NK-92 treated with Interleukin-12 subunit alpha and Interleukin-12 subunit beta, amount 100 ng/mL, for 24 hours (cell line): ENCODE measurements at places on chromosomes 3 and 15.

DNA sequence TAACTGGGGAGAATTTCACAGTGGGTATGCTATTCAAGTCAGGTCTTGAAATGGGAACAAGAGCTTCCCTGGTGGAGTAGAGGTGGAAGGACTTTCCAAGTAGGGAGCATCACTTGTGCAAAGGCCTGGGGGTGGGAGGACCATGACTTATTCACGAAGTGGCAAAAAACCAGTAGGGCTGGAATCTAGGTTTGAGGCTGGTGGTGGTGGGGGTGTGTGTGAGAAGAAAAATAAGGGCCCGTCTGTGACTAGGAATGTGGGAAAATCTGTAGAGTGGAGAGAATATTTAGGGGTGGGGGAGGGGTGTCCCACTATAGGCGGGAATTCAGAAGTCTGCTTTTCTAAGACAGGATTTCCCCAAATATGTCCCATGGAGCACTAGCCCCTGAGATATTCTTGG, 271.9 kb upstream of the TBL1XR1 start:
- DNase-seq = no peak

DNA sequence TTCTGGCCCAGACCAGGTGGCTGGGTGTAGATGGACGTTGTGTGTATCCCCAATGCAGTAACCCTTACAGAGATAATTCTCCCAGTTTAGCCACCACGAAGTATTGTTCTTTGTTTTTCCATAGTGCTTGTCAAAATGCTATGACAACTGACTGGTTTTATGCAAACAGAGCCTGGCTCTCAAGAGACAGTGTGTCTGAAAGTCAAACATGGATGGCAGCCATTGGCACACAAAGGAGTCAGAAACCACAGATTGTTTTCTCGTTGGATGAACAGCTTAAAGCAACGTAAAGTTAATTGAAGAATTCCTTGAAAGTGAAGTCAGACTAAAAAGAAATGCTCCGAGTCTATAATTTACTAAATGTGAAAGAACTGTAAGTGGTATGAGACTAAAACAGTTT, 91.2 kb downstream of the FILIP1L start:
- DNase-seq = no peak

GRCh38 chr3:31244929-31245817, 287.6 kb upstream of the STT3B start:
- DNase-seq = no peak

- DNase-seq = no peak
These were observed 48.7 kb downstream of the BFSP2 start for GRCh38 chr3:133448478-133449122.

DNA sequence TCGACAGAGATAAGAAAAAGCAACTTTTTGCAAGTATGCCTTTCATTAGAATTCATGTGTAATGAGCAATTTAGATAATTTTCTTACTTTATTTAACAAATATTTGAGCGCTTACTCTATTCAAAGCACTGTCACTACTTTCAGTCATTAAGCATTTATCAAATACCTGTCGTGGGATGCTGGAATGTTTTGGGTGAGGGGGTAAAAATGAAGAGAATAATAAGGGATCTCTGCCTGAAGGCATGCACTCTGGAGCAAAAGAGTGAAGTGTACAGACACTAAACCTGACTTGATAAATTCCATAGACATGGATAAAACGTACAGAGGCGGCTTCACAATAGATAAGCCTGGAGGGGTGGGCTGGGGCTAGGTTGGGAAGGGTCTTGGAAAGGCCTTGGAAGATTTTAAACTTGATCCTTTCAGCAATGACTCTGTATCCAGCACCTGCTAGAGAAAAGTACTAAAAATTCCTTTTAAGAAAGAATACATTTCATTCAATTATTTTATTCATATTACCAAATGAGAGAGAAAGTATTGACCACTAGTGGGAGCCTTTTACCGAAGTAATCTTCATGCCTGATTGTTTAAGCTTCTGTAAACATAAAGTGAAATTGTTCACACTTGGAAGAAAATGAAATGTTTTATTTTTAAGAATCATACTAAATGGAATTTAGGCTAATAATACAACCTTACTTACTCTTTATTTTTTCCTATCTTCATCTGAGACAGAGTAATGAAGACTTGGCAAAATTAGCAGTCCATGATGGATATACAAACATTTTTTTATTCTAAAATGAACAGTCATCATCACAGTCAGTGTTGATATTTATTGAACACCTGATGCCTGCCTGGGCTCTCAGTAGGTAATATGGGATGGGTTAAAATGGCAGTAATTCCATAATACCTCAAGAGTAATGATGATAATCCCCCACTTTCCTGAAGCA, 113.2 kb downstream of the PPP2R3A start:
- no peak for DNase-seq

DNA sequence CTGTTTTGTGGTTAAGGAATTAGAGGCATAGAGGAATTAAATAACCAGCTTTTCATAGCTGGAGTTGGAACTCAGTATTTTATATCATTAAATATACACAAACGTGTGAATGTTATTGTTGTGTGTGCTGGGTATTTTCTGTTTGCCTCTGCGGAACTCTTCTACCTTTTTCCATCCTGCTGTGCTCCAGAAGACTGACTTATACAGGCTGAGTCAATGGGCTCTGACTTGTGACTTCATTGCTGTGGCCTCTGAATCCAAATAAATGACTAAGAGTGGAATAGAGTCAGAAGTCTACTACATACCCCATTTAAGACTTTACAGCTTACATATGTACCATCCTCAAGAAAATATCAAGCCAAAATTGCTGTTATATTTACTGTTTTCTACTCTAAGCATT, 17.6 kb downstream of the ARIH1 start:
- DNase-seq = no peak
